ENCODE measurements at places on chromosomes 7 and 10.

DNA sequence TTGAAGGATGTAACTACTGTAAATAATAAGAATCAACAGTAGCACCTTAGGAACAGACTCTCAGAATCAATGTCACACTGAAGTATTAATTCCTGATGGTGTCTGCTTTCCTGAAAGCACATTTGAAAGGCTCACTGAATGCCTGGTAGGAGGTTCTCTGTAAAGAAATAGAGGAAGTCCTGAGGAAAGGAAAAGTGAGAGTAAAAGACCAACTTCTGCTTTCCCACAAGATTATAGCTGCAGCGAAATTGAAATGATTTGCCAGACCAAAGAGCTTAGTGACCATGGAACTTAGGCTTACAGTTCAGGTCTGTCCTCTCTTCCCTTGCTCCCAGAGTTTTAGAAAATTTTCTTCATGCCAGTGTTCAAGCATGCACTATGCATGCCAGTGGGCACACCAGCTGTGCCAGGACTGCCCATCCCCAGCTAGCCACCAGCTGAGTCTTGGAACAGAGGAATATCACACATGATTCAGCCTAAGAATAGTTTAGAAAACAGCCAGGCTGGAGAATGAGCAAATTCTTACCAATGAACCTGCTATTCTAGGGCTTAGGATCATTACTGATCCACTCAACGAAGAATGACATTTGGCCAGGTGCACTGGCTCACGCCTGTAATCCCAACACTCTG lies 123.2 kb downstream of the HERPUD2 start:
- no peak for DNase-seq

- no peak for DNase-seq
Measured at GRCh38 chr10:76133597-76134255, 702.3 kb downstream of the LRMDA start.

DNA sequence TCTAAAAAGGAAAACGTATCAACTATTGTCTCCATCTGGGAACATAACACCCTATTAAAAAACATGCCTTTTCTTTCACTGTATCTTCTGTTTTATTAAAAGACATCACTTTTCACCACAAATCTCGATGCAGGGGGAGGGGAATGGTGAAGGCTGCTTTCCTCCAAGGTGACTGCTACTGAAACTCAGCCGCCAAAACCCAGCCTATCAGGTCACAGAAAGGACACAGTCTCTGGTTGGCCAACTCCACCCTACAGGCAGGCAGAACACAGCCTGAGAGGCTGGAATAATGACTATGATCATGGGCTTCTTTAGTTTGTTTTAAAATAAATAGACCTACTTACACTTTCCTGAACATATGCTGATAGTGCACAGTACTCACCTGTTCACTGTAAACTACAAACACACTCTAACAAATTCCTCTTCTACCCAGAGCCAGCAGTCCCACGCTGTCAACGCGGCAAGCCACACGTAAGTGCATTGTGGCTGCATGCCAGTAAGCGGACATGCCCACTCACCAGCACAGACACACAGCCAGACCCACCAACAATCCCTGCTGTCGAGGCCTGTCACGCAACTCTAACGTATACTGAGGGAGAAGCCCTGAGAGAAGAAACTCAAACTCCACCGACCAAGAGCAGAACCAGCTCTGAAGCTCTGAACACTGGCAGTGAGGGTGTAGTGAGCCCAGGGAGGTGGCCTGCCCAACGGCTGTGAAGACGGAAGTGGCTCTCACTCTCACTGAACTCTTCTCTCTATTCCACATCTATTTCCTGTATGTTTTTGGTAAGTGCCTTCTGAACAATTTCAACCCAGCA lies 41.8 kb downstream of the NCAPG2 start:
- no peak for DNase-seq

GRCh38 chr10:47253030-47253637 lies 46.9 kb upstream of the GDF10 start:
- DNase-seq: no peak

- no peak for DNase-seq
Measured at GRCh38 chr10:37489658-37490003, 364.2 kb downstream of the ANKRD30A start.

- DNase-seq: no peak
Measured at GRCh38 chr10:75495434-75496190, 64.2 kb downstream of the LRMDA start.
